ENCODE measurements at places on chromosomes 4 and X.
A peak's percentile ranks its signal among the peaks of the same experiment; 100 is the strongest.

DNA sequence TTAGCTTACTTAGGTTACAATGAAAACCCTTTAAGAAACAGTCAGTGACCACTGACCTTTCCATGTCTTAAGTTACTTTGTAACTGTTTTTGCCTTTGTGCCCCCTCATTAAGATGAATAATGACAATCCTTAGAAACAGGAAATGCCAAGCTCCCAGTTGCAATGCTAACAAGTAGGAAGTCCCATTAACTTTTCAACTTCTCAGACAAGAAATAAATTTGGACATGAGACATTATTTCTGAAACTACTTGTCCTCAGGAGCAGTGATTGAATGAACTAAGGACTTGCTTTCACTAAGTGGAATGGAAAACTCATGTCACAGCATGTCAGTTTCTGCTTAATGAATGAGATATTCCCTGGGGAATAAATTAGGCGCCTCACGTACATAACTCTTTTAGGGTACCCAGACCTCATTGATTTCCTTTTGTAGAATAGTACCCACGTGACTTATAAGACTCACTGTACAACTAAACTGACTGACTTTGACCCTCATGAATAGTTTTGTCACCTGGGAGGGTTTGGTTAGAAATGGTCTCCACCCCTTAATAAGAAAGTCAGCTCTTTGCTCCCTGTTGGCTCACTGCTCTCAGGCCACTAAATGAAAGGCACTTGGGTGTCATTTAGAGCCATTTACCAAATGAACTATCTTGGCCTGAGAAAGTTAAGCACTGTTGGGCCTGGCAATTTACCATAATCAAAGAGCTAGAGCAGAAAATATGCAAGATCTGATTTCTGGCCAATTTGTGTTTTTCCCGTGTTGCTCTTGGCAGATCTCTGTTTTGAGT, 383.9 kb downstream of the RPA4 start:
- DNase-seq = no peak

- no peak for DNase-seq
Observed at GRCh38 chr4:156858071-156858470, 113.5 kb downstream of the PDGFC start.

- DNase-seq = no peak
Observed at GRCh38 chr4:106231931-106232330, 84.1 kb downstream of the TBCK start.

DNA sequence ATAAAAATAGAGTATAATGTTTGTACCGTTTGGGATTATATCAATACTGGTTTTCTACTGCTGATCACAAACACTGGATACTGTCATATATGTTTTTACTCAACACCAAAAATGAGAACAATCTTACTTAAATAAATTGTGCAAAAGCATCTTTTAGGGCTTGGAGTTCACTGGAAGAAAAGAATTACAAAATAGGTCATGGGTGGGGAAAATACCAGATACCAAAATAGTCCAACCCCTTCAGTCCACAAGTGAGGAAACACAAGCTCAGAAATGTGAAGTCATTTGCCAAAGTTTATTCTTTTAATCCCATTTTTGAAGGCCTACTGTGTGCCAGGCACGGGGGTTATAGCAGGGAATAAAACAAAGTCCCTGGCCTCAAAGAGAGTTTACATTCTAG, 64.4 kb downstream of the ADGRG2 start:
- no peak for DNase-seq

- DNase-seq = peak; percentile 1
Observed at GRCh38 chrX:16868920-16869319, 1.2 kb downstream of the RBBP7 start.

DNA sequence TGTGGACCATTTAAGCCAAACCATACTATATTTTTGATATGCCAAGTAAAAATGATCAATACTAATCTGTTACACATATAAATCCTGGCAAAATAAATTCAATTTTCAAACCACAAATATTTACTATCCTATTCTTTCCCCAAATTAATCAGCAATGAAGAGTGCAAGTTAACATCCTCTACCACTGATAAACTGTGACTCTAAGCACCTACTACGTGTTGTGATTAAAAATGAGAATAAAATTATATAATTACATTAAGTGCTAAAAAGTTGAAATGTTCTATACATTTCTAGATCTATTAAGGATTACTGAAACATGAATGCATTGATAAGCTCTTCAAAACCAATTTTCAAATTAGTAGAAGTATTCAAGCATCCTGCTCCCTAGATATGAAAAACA, 3.4 kb downstream of the KLHL15 start:
- DNase-seq = no peak

DNA sequence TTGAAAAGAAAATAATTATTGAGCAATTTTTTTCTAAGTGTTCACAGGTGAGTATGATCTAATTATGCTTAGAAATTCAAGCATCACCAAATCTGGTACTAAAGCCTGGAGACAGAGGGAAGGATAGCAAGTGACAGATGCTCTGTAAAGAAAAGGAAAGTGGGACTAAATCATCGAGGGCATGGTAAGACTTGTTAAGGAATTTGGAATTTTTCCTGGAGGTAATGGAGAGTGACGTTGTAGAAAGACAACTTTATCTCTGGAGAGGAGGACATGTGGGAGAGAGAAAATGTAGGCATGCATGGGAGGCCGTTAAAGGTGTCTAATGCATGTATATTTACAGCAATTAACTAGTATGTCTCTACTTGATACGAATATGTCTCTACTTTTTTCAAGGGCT, 333.2 kb upstream of the ATOH1 start:
- DNase-seq = no peak

DNA sequence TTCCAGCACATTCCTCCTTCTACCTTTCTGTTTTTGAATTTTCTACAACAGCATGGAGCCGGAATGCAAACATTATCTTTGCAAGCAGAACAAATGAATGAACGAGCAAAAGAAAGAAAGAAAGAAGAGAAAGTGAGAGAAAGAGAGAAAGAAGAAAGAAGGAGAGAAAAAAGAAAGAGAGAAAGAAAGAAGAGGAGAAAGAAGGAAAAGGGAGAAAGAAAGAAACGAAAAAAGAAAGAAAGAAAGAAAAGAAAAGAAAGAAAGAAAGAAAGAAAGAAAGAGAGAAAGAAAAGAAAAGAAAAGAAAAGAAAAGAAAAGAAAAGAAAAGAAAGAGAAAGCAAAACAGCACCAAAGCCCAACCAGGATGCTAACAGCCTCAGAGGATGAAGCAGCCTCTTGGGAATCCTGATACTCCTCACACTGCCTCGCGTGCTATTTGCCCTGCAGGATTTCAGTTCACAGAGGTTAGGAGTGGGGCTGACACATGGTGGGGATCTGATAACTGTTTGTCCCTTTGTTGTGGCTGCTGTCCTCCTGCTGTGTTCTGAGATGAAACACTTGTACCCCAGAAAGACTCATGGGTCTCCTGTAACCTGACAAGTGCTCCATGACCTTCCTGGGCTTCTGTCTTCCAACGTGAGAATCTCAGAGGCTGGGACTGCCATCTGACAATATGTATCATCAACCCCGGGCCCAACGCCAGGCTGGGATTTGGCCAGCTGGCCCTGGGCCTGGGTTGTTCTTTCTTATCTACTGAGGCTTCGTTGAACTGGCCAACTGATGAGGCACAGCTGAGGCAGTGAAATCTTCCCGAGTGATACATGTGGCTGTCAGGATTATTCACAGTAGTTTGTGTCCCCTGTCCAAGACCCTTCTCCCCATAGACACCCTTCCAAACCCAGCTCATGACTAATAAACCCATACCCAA, 61.0 kb downstream of the SEPSECS start:
- no peak for DNase-seq

DNA sequence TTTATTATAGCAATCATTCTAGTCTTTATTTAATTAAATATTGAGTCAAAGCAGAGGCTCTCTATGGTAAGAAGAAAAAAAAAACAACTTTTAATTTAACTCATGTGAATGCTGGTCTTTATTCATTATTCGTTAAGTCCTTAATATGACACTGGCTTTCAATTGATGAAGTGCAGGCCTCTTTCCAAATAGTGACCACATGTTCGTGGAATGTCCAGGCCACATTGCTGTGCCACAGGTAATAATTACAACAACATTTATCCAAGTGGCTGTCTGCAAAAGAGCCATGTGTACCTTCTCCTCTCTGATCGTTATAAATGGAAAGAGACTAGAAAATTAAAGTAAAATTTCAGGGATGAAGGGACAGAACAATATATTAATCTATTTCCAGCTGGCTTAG, 220.1 kb upstream of the PABPC4L start:
- DNase-seq = no peak

DNA sequence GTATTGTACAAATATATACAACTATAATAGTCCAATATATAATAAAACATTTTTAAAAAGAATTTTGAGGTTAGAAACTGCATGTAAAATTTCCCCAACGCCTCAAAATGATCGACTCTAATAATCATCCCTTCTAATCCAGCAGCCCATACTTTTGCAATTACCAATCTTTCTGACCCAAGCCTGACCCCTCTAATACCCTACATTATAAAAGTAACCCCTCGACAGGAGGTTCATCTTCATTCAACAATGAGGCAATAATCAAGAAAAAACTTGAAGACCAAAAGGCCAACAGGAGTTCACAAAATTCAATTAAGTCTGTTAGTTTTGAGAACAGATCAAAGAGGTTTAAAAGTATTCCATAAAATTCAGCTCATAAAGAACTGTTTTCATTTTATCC, 393.5 kb downstream of the GPM6A start:
- DNase-seq = no peak

GRCh38 chrX:2370456-2370855, 130.3 kb downstream of the DHRSX start:
- peak; percentile 40 for DNase-seq

GRCh38 chr4:102341201-102341600, 4.1 kb downstream of the SLC39A8 start:
- no peak for DNase-seq

DNA sequence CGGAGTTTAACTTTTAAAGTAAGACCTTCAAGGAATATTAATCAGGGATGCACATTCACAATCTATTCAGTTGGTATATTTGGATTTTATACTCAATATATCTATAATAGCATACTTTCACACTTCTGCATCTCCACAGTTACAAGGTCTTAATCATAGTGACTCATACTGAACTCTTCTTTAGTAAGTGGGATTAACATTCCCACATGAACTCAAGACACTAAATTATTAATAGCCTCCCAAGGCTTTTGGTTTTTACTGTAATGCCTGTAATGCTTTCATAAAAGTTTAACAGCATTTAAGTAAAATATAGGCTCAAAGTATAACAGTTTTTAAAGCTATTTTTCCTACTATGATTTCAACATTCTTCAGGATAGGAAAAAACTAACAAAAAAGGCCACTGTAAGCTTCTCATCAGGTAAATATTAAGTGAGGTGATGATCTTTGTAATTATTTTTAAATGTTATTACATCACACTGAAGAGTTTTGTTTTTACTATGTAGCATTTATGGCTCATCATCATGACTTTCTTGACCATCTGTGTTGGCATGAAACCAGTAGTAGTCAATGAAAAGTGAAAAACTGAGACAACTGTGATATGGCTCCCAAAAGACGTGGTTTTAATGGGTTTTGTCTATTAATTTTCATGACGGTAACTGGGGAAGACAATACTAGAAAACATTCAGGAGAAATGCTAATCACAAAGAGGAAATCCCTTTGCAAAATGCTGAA, 91.5 kb upstream of the GALNT7 start:
- peak; percentile 38 for DNase-seq

DNA sequence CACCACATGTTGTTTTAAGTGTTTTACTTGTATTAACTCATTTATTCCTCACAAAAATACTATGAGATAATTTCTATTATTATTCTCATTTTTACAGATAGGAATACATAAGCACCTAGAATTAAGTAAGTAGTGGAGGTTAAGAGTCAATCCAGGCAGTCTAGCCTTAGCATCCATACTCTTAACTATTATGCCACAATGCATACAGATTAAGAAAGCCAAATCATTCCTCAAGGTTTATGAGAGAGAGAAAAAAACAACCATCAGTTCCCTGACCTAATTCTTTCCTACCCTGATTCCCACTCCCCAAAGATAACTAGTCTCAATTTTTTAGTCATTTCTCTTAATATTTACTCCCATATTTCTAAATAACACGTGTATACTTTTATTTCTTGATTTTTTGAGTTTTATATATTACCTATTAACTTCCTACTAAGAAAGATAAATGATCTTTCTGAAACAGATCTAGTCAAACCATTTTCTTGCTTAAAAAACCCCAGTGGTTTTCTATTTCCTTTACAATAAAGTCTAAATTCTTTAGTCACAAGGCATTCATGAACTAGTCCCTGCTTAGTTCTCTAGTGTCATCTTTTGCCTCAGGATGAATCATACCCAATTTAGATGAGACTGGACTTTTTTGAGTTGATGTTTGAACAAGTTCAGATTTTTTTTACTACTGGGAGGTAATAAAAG, 16.0 kb downstream of the UBA6 start:
- DNase-seq = peak; percentile 32

DNA sequence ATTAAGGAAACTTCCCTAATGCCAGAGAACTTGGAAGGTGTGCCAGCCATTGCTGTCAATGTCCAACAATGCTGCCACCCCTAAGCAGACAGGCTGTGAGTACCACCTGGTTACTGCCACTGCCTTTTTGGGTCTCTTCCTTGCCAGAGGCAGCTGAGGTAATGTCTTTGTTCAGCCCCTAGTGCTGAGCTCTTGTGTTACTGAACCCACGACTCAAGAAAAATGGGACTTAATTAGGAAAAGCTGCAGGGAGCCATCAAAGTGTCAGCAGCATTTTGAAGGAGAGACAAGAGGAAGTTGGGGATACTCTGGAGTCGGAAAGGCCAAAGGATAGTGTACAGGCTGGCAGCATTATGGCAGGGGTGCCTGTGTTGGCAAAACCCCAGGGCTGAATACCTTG, 283.7 kb downstream of the AFF2 start:
- no peak for DNase-seq

- DNase-seq = no peak
Observed at GRCh38 chrX:85930099-85930498, 117.3 kb downstream of the CHM start.

DNA sequence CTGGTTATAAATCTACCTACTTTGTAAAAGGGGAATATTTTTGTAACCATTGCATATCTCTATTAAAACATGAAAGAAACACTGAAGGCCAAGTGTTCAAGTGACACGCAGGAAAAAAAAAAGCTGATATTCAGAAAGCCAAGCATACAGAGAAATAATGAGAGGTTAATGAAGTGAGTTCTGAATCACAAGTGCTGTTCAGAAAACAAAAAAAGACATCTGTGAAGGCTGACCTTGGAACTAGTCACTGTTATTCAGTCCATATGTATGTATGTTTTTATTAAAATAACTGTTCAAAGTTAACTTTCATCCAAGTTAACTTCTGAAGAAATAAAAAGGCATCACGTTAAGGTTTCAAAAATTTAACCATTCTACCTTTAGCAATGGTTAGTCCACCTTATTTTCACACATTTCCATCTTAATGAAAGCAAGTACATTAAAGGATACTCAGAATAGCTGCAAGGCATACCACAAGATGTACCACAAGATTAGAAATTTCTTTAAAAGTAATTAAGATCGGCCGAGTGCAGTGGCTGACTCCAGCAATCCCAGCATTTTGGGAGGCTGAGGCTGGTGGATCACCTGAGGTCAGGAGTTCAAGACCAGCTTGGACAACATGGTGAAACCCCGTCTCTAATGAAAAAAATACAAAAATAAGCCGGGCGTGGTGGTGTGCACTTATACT, 31.4 kb downstream of the SH3RF1 start:
- no peak for DNase-seq

- no peak for DNase-seq
Observed at GRCh38 chr4:144967161-144967560, 130.8 kb downstream of the ANAPC10 start.

GRCh38 chr4:136900696-136901095, 631.6 kb downstream of the PCDH18 start:
- no peak for DNase-seq

- DNase-seq = peak; percentile 12
Observed at GRCh38 chr4:147638942-147639341, 21.7 kb downstream of the TMEM184C start.

All from ACHN (cell line).